ENCODE measurements at places on chromosomes 6 and 20. TPM values are rescaled to one million over a fixed set of nuclear protein-coding genes. Genes with fewer than 3 reads are reported as not detected.

- DNase-seq: no peak
These were observed 2.2 kb downstream of the WFDC5 start for GRCh38 chr20:45112754-45113153.

- DNase-seq: peak; percentile 75
These were observed 304.4 kb downstream of the PREX1 start for GRCh38 chr20:48523191-48523995.

DNA sequence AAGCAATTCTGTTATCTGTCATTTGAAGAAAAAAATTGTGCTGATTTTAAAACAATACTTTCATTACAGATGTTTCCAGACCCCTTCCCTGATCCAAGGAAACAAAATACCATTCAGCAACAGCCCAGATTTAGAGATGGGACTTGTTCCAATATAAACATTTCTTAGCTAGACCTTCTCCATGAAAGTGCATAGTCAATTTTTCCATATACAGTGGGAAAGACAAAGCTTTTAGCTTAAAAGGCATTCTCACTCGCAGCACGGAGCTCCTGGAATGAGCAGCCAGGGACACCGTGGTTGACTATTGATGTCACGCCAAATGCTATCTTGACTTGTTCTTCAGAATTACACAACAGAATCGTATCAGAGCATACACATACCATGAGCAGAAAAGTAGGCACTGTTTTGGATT is 21.5 kb downstream of the LAMA4 start:
- no peak for DNase-seq

The BPIFB2 gene
- not detected for total RNA-seq

The STMN3 gene
- total RNA-seq: 4.1 TPM
